ENCODE measurements at places on chromosomes 2 and 18.

GRCh38 chr18:63758615-63759240 is 16.5 kb upstream of the SERPINB7 start:
- no peak for DNase-seq

DNA sequence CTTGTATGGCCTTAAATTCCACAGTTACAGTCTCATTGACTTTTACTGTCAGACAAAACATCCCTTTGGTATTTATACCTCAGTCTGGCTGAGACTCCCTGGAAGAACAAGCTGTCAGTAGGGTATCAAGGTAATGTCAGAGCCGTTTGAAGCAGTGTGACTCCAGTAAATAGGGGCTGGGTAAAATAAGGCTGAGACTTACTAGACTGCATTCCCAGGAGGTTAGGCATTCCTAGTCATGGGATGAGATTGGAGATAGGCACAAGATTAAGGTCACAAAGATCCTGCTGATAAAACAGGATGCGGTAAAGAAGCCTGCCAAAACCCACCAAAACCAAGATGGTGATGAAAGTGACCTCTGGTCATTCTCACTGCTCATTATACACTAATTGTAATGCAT is 219.5 kb upstream of the SKOR2 start:
- no peak for DNase-seq

- no peak for DNase-seq
These were observed 20.6 kb downstream of the ITGA6 start for GRCh38 chr2:172447811-172448493.

GRCh38 chr2:152549423-152549822 is 167.8 kb downstream of the PRPF40A start:
- DNase-seq = no peak

- no peak for DNase-seq
These were observed 368.4 kb downstream of the LPIN1 start for GRCh38 chr2:12114816-12115215.

DNA sequence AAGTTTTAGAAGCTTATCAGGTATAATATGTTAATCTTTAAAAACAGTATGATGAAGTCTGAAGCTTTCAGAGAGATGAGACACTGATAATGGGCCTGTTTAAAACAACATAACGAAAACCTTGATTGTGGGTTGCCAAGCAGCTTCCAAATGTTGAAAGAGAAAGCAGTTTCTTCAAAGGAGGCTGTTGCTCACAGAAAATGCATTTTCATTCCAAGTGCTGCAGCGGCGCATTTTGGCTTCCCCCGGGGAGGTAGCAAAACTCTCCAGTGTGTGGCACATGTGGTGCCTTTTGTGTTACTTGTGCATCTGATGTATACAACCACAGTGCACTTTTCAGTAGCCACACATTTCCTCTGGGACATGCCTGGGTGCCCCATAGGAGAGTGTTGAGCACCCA is 66.1 kb downstream of the TMEFF2 start:
- DNase-seq = no peak

DNA sequence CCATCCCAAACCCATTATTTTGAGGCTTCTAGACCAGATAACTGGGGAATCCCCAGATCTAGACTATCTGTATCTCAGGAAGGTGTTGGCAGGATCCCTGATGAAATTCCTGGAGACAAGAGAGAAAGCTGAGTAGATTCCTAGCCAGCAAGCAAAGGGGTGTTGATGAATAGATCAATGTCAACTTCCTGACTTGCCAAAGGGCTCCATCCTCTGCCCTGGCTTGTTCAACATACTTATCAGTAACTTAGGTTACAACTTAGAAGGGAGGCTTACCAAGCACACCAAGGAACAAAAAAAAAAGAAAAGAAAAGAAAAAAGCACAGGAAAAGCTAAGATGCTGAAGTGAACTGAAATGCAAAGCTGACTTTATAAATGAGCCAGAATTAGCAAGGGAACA is 53.3 kb downstream of the TNS1 start:
- DNase-seq = no peak
